ENCODE measurements at places on chromosomes 16 and 17. TPM values are rescaled to one million over a fixed set of nuclear protein-coding genes. Genes with fewer than 3 reads are reported as not detected.

TMEM92 gene
- total RNA-seq = 1.8 TPM

HS3ST2 gene
- total RNA-seq = 0.12 TPM

ACSM2B gene
- total RNA-seq = 2.4 TPM

RNF227 gene
- 3.8 TPM for total RNA-seq

HSD17B1 gene
- total RNA-seq = 2.7 TPM

KRT20 gene
- total RNA-seq = 41.9 TPM

- DNase-seq = no peak
These were observed 10.8 kb downstream of the CDK5R1 start for GRCh38 chr17:32497431-32498205.

GRCh38 chr17:8153957-8154607 is 1.9 kb upstream of the PER1 start:
- DNase-seq = peak; percentile 94

GRCh38 chr16:57387598-57388354 is 15.5 kb downstream of the CX3CL1 start:
- DNase-seq = no peak

- no peak for DNase-seq
These were observed 12.9 kb downstream of the AARS1 start for GRCh38 chr16:70276392-70276791.

DNA sequence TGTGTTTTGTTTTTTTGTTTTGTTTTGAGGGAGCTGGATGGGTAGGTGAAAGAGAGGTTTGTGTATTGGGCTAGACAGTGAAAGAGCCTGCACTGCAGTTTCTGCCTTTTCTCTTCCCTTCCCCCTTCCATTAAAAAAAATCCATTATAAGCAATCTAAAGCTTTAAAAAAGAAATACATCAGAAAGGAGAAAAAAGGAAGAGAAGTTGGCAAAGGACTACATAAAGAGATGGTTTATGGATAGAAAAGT is 10.7 kb upstream of the EEF2K start:
- no peak for DNase-seq

DNA sequence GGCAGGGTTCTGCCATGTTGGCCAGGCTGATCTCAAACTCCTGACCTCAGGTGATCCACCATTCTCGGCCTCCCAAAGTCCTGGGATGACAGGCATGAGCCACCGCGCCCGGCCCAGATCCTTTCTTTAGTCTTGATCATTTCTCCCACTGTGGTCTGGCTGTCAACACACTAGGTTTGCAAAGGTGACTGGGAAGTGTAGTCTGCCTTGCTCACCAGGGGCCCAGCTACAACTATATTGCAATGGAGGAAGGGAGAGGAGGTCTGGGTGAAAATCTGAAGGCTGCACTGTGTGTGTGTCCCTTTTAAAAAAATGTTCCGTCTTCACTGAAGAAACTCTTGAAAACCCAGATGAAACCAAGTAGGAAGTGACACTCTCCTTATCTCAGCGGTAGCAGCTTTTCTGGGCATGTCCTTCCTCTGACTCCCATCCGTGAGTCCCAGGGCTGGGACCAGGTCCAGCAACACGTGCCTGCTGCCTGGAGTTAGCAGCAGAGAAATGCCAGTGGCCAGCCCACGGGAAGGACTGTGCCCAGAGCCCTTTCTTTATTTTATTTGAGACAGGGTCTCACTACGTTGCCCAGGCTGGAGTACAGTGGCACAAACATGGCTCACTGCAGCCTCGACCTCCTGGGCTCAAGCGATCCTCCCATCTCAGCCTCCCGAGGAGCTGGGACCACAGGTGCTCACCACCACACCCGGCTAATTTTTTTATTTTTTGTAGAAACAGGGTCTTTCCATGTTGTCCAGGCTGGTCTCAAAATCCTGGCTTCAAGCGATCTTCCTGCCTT is 17.8 kb upstream of the KIF19 start:
- no peak for DNase-seq

GRCh38 chr17:55495239-55495638 is 16.0 kb downstream of the SMIM36 start:
- DNase-seq = no peak

DNA sequence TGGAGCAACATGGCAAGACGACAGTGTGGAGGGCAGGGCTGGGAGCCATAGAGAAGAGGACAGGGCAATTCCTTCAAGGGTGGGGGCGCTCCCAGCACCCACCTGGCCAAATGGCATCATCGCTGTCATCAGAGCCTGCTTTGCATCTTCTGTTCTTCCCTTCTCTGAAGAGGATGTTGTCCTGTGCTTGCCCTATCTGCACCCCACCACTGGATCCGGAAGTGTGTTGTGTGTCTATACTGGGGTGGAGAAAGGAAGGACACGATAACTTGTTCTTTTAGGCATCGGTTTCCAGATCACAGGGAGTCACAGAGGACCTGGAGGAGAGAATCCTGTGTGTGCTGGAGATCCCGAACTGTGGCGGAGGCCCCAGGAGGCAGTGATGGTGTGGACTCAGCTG is 25.7 kb upstream of the ANKRD40CL start:
- no peak for DNase-seq

DNA sequence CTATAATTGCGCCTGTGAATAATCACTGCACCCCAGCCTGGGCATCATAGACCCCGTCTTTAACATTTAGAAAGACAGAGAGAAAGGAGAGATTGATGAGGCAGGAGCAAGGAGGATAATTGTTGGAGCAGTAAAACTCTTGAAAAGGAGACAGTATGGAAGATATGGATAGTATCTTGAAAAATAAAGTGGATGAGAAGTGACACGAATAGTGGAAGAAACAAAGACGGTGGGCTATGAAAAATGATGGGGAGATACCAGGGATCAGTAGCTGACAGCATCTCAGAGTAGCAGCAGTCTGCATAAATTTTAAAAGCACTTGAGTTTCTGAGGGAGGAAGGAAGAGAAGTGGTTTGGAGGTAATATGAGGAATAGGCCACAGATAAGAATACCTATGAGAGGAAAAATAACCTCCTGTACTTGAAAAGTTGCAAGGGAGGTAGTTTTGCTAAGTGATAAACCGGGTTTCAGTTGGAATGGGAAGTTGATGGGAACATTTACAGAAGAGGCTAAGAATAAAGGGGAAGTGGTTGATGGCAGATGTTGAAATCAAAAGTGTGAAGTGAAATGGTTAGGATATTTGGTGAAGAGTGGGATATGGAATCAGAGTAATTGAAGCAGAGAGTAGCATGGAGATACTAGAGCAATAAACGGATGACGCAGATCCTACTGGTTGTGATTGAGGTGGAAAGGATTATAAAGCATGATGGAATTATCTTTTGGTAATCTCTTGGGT is 1.8 kb upstream of the PPM1D start:
- DNase-seq = no peak

DNA sequence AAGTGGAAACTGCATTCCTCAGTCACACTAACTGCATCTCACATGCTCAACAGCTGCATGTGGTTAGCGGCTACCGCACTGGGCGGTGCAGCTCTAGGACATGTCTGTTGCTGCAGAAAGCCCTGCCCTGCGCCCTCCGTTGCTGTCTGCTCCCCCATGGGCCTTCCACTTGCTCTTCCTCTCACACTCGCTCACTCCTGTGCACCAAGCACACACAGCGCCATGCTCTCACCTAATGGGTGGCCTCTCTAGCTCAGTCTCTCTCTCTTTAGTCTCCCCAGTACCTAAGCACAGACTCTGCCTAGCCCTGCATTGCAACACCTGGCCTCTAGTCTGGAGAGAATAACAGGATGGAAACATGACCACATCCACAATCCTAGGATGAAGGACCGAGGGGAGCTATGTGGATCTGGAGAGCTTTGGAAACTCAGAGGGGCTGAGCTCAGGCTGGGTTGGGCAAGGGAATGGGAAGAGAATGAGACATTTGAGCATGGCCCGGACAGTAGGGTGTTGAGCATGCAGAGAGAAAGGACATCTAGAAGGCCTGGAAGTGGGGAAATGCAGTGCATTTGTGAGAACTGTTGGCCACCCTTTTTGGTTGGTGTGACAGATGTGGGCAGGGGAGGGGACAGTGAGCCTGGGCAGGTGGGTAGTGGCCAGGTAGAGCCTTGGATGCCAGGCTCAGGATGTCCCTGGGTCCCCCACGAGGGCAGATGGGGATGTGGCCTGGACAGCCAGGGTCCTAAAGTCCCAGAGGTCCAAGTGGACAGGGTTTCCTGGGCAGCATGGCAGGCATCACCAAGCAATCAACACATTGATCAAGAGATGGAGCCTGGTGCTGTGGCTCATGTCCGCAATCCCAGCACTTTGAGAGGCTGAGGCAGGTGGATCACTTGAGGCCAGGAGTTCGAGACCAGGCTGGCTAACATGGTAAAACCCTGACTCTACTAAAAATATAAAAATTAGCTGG is 16.1 kb downstream of the SGCA start:
- DNase-seq = no peak

GRCh38 chr17:8964801-8965393 is 610 bp downstream of the PIK3R5 start:
- DNase-seq = no peak

GRCh38 chr16:3274490-3274889 is 8.8 kb upstream of the ZNF263 start:
- no peak for DNase-seq

- no peak for DNase-seq
These were observed 481.3 kb downstream of the TMEM114 start for GRCh38 chr16:8108991-8109509.

GRCh38 chr16:17476414-17477259 is 5.9 kb upstream of the XYLT1 start:
- no peak for DNase-seq

DNA sequence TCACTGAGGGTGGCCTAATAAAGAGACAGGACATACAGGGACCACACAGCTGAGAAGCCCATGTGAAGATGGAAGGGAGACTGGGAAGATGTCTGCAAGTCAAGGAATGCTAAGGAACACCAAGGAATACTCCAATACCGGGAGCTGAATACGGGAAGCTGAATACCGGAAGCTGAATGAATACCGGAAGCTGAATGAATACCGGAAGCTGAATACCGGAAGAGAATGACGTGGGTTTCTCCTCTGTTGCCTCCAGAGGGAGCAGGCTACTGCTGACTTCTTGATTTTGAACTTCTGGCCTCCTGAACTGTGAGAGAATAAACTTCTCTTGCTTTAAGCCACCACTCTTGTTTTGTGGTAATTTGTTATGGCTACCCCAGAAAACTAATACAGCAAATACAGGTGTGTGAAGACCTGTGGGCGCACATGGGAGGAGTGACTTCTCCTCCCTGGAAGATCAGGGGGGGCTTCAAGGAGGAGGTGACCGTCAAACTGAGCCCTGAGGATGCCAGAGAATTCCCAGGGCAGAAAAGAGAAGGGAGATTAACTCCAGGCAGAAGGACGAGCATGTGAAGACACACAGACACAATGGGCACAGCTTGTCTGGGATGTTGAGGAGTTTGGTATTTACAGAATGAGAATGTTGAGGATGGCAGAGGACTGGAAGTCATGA is 259.9 kb downstream of the IRF8 start:
- DNase-seq = no peak

- DNase-seq = no peak
These were observed 1.1 kb downstream of the CHRNE start for GRCh38 chr17:4901648-4902344.

GRCh38 chr16:74264811-74265210 is 31.8 kb upstream of the PSMD7 start:
- DNase-seq = no peak

DNA sequence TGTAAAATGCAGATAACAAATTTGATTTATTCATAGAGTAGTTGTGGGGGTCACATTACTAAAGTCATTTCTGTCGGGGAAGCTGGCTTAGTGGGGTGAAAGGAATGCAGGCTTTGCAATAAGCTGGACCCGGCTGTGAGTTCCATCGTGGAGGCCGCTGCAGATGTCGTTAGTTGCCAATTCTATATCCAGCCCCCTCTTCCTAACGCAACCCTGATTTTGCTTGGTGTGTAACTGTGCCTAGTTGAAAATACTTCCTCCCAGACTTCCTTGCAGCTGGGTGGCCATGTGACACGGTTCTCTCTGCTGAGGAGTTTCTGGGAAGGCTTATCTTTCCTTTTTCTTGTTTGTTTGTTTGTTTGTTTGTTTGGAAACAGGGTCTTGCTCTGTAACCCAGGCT is 4.5 kb downstream of the MFSD6L start:
- DNase-seq = no peak

Measured in type B pancreatic cell (in vitro differentiated cells).